Fibroblast of skin of scalp (primary cell): ENCODE measurements at places on chromosomes 12 and 14.

- DNase-seq = no peak
Measured at GRCh38 chr12:115364921-115365320, 680.9 kb upstream of the TBX3 start.

DNA sequence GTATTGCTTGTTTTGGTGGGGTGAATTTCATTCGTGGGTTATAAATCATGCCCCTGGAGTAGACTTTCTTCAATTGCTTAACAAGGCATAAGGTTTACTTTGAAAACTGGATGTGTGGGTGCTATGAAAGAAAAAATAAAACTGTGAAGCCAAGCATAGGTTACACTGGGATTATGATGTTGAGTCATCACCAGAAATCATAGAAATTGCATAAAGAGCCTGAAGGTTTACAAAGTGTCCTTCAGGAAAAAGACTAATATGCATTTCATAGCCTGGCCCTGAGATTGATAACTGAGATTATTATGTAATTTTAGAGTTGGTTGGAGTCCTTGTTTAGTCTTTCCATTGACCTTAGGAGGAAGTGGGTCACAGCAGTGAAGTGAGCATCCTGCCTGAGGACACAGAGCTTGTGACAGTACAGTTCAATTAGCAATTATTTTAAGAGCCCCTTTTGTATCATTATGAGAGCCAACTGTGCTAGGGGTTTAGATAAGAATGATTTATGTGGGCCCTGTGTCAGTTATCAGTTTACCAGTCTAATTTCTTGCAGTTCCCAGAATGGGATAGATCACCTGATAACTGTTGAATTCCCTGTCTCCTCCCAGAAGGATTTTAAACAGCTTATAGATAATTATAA, 13.6 kb downstream of the LRRK2 start:
- DNase-seq = no peak

GRCh38 chr12:124286414-124286813, 8.5 kb upstream of the RFLNA start:
- DNase-seq = peak; percentile 35

DNA sequence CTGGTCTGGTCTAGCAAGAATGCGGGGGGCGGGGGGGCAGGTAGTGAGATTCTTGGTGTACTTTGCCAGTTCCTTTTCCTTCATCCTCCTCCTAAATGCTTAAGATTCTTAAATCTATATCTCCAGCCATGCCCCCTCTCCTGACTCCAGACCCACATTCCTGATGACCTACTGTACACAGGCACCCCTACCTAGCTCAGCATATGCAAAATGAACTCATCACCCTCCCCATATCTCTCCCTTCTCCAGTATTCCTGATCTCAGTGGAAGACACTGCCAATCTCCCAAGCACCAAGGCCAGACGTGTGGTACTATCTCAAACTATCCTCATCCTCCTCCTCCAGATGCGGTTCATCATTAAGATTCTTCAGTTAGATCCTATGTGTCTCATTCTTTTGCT, 215.8 kb downstream of the SPTSSA start:
- no peak for DNase-seq

DNA sequence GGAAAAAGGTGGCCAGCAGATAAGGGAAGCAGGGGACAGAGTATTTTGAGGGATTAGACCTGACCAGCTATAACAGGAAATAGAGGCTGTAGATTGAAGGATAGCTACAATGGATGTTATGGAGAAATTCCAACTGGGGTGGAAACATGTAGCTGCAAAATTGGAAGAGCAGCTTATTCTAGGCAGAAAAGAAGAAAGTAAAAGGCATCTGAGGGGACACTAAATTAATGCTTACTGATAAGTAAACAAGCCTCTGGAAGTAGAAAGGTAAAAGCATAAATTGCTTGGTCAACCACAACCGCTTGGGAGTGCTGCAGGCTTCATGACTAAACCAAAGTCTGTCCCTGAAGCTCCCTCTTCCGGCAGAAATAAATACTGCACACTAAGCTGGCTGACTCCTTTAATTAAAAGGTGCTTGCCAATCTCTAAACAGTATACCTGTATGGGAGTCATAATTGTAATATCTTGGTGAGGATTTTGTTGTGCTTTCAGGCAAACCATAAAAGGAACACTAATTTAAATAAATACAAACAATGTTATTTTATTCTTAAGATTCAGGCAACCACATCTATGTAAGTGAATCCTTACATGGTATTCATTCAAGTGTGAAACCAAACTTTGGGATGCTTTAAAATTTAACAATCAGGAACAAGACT, 7.7 kb downstream of the UBC start:
- peak; percentile 88 for DNase-seq

DNA sequence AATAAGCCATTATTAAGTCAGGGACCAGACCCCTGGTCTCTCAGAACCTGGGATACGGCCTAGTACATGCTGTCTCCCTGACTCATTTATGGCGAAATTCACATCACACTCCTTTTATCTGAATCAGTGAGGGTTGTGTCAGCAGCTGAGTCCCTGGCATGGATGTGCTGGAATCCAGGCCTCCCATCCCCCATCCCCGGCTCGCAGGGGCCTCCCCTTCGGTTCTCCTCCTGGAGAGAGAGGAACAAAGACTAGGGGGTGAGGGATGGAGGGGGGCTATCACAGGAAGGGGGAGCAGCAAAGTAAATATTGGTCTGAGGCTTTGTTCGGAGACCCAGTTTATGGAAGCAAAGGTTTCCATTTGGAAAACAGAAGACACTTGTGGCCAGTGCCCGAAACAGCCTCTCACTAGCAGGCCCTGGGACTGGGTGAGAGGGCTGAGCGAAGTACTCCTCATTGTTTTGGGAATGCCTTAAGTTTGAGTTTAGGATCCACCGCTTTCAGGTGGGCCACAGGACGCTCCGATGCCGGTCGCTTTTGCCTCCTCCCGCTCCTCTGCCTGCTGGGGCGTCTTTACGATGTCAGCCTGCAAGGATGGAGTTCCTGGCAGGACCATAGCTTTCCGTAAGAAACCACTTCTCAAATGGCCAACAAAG, 145.0 kb downstream of the PRKCH start:
- peak; percentile 96 for DNase-seq

DNA sequence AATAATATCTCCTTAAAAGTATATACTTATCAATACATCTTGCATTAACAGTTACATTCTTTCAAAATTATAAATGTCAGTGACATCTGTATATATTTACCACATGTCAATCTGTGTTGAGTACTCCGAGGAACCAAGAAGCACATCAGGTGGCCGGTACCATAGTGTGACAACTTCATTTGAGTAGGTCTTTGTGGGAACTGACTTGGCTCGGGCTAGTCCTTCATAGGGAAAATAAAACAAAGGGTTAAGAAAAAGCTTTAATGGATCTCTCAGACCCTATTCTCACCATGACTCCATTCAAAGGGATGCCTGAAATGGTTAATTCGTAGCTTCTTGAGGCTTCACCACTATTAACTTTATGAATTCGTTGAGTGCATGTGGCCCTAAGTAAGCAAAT, 94.9 kb downstream of the ELK3 start:
- no peak for DNase-seq
